ENCODE measurements at places on chromosomes 11 and 22.
A peak's percentile ranks its signal among the peaks of the same experiment; 100 is the strongest.

DNA sequence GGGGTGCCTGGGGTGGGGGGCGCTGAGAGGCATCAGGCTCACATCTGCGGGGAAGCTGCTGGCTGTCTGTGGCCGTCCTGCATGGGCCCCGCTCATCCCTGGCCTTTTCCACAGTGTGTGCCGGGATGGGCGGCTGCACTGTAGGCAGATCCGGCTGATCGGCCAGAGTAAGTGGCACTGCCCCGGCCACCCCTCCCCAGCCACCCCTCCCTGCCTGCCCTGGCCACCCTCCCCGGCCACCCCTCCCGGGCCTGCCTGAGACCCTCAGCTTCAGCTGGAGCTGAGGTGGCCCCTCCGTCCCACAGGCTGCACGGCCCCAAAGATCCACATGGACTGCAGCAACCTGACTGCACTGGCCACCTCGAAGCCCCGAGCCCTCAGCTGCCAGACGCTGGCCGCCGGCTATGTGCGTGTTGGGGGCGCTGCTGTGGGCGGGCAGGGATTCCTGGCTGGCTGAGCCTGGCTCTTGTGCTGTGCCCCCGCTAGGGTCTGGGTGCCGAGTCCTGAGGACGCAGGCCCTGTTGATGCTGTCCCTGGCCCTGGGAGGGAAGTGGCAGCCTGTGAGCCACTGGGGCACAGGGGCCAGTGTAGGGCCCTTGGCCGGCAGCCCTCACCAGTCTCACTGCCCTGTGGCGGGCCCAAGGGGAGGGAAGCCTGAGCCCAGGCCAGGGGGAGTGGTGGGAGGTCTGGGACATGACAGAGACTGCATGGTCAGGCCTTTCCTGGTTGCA, 10.9 kb downstream of the MUC2 start:
- DNase-seq = no peak

- DNase-seq = no peak
Observed at GRCh38 chr11:1483445-1483961, 3.1 kb downstream of the MOB2 start.

- no peak for DNase-seq
Observed at GRCh38 chr22:43921370-43921769, 2.2 kb upstream of the PNPLA3 start.

DNA sequence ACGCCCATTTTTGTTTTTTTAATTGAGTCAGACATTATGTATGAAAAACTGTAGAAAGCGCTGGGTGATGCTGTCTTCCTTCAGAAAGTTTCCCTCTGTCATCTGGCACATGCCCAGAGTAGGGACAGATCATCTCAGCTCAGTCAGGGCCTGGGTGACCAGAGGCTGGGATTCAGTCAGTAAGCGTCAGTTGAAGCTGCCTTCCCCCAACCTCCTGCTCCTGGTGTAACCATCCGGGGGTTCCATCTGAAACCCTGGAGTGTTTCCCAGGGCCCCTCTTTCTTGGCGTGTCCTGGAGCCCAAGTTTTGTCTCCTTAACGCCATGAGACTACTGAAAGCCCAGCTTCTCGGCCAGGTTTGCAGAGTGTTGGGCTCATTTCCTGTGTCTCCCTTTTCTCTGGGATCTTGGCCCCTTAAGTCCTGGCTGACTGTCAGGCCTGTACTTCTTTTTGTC, 10.7 kb downstream of the PPFIA1 start:
- peak; percentile 72 for DNase-seq

DNA sequence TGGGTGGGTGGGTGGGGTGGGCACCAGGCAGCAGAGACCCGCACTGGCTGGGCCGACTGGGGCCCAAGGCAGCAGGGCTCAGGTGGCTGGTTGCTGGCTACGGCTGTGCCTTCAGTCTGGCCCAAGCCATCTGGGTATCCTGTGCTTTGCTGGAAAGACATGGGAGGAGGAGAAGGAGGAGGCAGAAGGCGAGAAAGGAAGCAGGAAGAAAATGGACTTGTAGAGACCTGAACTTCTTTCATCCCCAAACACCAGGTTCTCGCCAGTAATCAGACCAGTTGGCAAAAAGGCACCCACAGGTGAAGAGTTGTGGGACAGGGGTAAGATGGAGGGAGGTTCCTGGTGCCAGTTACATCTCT, 78.8 kb downstream of the IGLL1 start:
- DNase-seq = no peak

DNA sequence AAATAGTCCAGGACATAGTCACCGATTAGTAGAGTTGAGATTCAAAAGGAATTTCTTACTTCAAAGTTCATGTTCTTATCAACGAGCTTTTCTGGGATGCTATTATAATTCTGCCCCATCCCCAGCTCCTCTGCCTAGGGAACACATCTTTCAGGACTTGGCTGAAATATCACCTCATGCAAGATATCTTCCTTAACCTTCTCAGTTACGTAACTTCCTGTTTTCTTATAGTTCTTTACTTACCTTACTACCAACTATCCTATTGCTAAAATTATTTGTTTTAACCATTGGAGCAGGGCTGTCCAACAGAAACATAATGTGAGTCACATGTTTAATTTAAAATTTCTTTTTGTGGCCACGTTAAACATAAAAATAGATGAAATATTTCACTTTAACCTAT, 2.3 kb downstream of the NARS2 start:
- DNase-seq = no peak

GRCh38 chr11:123483058-123483457, 53.0 kb downstream of the GRAMD1B start:
- no peak for DNase-seq

- no peak for DNase-seq
Observed at GRCh38 chr11:72562431-72562830, 111.8 kb downstream of the PDE2A start.

DNA sequence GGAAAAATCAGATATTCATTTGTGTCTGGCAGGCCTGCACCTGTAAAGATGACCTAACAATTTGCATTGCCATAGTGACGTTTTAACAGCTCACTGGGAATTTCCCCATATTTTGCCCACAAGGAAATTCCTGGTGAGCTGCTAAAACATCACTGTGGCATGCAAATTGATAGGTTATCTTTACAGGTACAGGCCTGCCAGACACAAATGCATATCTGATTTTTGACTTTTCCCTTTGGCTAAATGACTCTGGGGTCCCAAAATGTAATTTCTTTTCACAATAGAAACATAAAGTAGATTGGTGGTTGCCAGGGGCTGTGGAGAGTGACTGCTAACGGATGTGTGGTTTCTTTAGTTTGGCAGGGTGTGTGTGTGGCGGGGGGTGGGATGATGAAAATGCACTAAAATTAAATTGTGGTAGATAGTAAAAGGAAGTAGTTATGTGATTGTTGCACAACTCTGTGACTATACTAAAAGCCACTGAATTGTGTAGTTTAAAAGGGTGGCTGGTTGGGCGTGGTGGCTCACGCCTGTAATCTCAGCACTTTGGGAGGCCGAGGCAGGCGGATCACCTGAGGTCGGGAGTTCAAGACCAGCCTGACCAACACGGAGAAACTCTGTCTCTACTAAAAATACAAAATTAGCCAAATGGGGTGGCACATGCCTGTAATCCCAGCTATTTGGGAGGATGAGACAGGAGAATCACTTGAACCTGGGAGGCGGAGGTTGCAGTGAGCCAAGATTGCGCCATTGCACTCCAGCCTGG, 18.5 kb upstream of the FEZ1 start:
- DNase-seq = no peak

- no peak for DNase-seq
Observed at GRCh38 chr11:125275905-125276618, 111.5 kb downstream of the PKNOX2 start.

GRCh38 chr11:115379528-115379927, 124.7 kb downstream of the CADM1 start:
- no peak for DNase-seq

- no peak for DNase-seq
Observed at GRCh38 chr11:23585416-23586104, 725.3 kb upstream of the CCDC179 start.

DNA sequence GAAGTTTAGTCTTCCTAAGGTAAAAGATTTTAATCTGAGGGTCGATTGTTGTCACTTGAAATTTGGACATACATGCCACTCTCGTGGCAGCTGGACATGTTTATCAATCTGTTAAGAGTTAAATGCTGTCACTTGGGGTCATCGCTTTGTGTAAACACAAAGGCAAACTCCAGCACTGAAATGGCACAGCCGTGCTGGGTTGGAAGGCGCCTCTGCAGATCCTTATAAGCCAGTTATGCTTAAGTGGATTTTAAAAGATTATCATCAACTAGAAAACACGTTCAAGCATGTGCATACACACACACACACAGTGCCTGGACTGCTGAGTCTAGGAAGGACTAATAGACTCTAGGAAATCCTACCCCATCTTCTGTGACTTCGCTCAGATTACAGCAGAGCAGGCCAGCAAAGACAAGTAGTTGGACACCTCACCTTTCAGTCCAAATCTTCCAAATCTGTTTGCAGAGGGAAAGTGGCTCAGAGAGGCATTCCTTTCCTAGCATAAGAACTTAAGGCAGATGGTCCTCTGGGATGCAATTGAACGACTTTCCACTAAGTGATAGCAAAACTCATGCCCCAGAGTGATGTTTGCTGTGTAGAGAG, 83.7 kb downstream of the CACNG2 start:
- DNase-seq = no peak

DNA sequence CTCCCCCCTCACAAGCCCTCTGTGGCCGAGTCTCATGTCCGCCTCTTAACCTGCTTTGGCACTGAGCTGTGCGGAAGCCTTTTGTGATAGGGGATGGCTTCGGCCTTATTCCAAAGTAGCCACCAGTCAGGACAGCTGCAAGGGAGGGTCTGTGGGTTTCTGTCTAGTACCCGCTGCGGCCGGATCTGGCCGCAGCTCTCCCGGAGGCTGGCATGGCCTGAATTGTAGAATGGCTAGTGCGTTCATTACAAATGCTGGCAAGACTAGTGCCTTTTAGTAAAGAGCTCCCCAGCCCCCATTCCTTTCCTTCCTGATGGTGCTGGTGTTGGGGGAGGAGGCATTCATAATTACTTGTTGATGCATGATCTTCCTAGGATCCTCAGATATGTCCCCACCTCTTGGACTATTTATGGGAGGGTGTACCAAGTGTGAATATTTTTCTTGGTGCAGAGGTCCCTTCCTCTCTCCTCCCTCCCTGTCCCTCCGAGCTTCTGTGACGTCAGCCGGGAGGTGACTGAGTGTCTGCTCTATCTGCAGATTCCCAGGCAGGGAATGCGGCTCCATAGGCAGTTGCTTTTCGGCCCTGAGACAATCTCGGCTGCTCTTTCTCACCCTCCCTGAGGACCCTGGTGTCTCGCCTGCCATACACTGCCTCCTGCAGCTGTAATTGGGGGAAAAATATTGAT, 108.7 kb upstream of the E2F8 start:
- no peak for DNase-seq

- no peak for DNase-seq
Observed at GRCh38 chr22:49574881-49575702, 252.6 kb downstream of the BRD1 start.

DNA sequence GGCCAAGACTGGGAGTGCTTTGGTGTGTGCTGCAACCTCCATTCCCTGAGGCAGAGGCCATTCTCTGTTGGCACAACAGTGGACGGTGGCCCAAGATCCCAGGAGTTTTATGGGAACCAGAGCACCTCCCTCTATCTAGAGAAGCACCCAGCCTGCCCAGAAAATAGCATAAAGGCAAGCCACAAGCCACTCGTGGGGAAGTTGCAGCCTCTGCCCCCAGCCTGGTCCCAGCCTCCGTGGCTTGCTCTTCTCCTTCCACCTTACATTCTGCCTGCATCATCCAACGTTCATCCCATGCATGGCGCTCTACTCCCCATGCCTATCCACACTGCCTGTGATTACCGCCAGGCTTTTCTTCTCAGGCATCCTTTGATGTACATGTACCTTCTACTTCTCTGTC, 15.8 kb downstream of the IL17RA start:
- DNase-seq = no peak

GRCh38 chr22:20456064-20456721, 18.6 kb upstream of the SCARF2 start:
- peak; percentile 81 for DNase-seq

GRCh38 chr22:41437198-41437597, 9.4 kb downstream of the TOB2 start:
- DNase-seq = no peak

DNA sequence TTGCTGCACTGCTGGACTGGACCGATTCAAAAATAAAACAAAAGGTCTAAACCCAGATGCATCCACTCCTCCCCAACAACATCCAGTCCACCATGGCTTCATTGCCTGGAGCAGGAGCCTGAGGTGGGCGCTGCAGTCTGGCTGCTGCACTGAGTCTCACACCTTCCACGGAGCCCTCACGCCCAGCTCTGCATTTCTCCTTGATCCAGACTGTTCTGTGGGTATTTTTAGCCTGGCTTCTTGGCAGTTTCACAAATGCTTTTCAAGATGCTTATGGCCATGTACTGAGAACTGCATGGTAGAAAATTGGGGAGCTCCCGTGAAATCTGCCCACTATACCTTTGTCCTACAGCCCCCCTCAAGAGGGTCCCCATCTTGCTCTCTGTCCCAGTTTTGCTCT, 53.3 kb upstream of the JAM3 start:
- no peak for DNase-seq

- DNase-seq = no peak
Observed at GRCh38 chr22:36246718-36247117, 6.2 kb upstream of the APOL1 start.

GRCh38 chr11:92626624-92627023, 342.8 kb upstream of the MTNR1B start:
- DNase-seq = no peak

- DNase-seq = peak; percentile 58
Observed at GRCh38 chr22:31291481-31292235, 630 bp downstream of the PIK3IP1 start.

DNA sequence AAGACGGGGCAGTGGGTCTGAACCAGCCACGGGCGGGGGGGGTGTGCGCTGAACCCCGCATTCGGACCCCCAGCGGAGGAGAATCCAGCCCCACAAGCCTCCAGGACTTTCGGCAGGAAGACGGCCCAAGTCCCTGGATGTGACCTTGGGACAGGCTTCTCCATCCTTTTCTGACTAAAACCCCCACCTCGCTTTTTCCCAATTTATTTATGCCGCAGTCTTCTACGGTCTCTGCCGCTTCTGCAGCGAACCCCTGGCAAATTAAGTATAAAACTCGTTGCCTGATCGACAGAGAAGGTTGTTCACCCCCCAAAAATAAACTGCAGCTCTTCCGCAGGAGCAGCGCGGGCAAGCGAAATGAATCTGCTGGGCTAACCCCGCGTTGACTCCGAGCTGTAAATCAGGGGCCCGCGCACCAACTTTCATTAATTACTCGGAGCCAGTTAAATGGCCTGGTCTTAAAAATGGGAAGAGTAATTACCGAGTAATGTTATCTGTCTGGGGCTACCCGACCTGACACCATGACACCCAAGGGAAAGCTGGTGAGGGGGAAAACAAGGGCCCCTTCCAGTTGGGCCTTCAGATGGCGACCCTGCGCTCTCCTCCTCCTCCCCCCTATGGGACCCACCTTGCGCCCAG, 6.6 kb downstream of the WT1 start:
- no peak for DNase-seq

DNA sequence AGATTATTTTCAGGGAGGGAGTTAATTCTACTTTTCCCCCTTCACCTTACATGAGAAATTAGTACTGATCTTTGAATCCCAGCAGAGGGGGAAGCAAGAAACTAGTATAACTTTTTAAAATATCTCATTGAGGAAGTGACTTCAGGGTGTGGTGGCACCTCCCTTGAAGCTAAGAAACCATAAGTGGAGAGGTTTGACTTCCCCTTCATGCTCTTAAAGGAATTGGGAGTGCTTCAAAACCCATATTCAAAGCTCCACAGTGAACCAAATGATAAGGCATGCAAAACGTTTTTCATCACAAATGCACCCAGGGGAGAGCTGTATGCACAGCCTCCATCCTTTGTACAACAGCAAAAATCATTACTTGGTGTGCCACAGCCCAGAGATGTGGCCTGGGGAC, 540 bp downstream of the MS4A14 start:
- DNase-seq = no peak

GRCh38 chr22:32404021-32404420, 8.0 kb downstream of the RTCB start:
- DNase-seq = no peak

Measured in right atrium auricular region (tissue), 2 donors.